ENCODE measurements at places on chromosomes 1 and 21.

GRCh38 chr1:202315576-202316168, 26.1 kb downstream of the UBE2T start:
- DNase-seq, result peak; percentile 58

DNA sequence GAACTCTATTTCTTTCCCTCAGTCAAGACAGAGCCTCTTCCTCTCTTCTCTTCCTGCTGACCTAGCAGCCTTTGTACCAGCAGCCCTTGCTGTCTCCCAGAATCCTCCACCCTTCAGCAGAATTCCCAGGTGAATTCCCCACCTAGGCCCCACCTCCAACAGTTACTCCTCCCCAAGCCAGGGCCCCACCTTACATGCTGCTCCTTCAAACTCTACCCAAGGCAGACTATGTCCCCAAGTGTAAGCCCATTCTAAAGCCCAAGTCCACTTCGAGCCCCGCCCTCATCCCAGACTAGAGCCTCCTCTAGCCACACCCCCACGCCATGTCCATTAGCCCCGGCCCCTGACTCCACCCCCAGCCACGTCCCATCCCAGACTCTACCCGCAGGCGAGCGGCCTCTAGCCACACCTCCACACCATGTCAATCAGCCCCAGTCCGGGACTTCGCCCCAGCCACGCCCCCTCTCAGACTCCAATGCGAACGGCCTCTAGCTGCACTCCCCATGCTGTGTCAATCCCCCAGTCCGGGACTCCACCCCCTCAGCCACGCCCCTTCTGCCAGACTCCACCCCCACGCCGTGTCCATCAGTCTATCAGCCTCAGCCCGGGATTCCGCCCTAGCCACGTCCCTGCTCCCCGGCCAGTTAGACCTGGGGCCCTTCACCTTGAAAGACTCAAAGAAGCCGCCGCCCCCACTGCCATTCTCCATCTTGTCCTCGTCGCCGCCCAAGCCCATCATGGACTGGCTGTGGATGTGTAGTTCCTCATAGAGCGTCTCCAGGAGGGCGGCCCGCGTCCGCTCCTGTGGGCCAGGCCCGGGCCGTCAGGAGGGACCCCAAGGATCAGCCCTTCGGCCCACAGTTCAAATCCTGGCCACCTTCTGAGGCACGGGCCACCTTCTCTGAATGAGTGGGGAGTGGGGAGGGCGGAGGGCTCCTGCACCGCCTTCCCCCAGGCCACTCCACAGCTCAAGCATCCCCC, 61.3 kb downstream of the RAP1GAP start:
- no peak for DNase-seq

GRCh38 chr1:235351898-235352297, 15.3 kb upstream of the TBCE start:
- DNase-seq, result no peak

DNA sequence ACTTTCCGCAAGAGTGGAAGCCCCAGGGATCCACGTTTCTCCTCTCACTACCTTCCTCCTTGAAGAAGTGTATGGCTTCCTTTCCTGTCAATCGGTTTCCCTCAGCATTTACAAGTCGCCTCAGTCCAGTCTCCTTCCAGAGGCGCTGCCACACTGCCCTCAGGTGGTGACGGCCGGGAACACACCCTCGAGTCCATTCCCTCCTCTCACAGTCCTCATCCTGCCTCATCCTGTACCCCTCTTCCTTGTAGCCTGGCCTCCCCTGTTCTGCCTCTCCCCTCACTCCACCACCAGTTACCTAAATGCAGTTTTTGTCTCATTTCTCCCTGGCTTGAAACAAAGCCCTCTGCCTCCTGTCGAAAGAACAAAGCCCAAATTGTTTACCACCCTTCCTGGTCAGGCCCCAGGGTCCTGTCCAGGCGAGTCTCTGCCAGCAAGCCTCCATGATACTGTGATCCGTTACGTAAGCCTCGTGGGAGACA, 23.2 kb upstream of the LSM10 start:
- peak; percentile 84 for DNase-seq

- no peak for DNase-seq
Measured at GRCh38 chr1:17907999-17908398, 152.9 kb downstream of the ACTL8 start.

GRCh38 chr1:18809953-18810899, 49.2 kb downstream of the TAS1R2 start:
- no peak for DNase-seq

DNA sequence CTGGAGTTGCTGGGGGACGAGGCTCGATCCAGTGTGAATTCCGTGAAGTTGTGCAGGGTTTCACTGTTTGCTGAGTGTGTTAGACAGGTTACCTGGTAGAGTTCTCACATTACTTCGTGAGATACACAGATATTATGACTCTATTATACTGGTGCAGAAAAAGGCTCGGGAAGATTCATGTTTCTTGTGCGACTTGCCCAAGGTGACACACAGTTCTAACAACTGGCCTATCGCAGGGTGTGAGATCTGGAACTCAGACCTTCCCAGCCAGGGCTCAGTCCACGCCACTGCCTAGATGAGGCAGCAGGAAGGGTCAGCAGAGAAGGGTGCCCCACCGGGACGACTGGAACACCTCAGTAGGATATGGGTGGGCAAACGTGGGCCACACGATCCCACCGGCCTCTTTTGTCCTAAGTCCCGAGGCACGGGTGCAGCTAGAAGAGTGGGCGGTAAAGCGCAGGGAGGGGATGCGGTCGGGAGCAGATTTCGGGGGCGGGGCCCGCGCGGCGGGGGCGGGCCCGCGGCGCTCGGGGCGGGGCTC, 296 bp upstream of the RNPEP start:
- DNase-seq, result peak; percentile 69

- DNase-seq, result no peak
Measured at GRCh38 chr21:46116189-46116775, 18.4 kb downstream of the COL6A2 start.

DNA sequence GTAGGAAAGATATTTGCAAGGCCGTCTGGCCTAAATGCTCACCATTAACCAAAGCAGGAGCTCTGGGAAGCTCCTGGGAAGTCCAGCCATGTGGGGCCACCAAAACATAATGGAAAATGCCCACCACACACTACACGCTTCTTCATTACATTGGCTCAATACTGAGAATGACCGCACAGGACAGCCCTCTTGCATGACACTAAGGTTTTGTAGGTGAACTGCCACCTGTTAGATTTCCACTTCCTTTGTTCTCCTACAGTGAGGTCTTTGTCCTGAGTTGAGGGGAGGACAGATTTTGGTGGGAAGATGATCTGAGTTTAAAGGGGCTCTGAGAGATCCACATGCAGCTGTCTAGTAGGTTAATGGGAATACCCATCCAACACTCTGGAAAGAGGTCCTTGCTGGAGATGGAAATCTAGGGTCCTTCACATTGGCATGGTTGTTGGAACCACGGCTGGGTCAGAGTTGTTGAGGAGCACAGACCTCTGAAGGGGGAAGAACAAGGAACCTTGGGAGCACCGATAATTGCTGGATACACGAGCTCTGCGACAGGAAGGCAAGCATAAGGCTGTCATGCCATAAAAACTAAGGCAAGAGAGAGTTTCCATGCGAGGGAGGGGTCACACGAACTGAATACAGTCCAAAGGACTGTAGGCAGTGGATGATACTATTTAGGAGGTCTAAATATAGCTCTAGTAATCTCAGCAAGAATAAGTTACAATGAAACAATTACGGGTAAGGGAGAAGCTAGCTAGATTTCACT, 105.5 kb upstream of the IRF2BP2 start:
- no peak for DNase-seq

DNA sequence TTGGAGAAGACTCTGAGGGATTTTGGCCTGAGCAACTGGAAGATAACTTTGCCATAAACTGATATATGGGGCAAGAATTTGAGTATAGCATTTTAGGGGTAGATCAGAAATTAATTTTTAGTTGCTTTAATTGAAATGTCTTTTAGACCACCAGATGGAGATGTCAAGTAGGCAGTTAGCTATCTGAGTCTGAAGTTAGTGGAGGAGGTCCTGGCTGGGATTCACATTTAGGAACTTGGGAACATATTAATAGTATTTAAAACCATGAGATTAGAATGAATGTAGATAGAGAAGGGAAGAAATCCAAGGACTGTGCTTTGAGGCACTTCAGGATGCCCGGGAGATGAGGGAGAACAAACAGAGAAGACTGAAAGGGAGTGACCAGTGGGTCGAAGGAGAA, 32.6 kb downstream of the SLC44A3 start:
- no peak for DNase-seq

DNA sequence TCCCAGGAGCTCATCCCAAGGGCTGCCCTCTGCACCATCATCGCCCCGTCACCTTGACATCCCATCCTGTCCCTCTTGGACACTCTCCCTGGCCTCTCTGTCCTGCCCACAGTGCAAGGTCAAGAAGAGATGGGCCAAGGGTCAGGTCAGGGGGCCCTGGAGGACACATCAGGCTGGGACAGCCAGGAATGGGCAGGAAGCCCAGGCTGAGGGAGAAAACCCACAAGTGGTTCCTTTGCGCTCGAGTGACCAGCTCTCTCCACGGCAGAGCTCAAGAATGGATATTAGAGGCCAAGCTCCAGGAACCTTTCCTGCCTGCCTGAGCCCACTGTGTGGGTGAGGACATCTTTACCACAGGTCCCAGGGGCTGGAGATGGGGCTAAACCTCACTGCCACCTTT, 41.0 kb downstream of the KCNN3 start:
- DNase-seq, result no peak

- no peak for DNase-seq
Measured at GRCh38 chr1:80158771-80159170, 1152.2 kb upstream of the ADGRL4 start.

GRCh38 chr1:56450004-56450666, 129.2 kb downstream of the PLPP3 start:
- DNase-seq, result no peak

GRCh38 chr1:244545511-244545910, 84.4 kb downstream of the CATSPERE start:
- no peak for DNase-seq

GRCh38 chr1:46274225-46275029, 26.9 kb downstream of the RAD54L start:
- no peak for DNase-seq

DNA sequence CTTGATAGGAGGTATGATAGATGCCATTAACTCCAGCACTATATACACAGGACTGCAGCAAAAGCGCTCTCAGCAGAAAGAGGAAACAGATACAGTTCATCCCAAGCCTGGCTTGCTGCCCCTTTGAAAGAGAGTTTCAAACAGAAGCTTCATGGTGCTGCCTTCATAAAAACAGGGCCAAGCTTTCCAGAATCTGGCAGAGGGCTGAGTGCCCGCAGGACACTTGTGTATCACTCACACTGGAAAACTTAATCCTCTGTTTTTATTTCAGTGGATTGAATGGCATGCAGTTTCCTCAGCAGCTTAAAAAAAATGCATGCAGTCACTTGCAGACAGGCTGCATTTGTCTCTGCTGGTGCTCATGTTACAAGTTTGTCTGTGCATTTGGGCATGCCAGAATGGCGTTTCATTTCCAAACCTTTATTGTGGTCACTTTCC, 40.4 kb downstream of the KCNJ15 start:
- DNase-seq, result no peak

DNA sequence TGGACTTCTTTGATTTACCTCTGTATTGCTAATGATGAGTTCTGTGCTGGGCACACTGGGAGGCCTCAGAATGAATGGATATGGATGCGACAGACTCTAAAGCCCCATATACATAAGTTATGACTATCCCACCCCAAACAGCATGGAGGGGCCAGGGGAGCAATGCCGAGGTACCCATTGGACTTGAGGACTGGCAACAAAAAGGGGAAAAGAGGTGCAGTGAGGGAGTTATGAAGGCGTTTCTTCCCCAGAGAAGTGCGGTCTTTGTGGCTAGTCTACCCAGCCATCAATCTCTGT, 15.2 kb upstream of the CDCA8 start:
- DNase-seq, result no peak

GRCh38 chr1:42146626-42147320, 6.4 kb upstream of the GUCA2B start:
- DNase-seq, result peak; percentile 38
